ENCODE measurements at places on chromosomes 6 and 20.
A peak's percentile ranks its signal among the peaks of the same experiment; 100 is the strongest.

DNA sequence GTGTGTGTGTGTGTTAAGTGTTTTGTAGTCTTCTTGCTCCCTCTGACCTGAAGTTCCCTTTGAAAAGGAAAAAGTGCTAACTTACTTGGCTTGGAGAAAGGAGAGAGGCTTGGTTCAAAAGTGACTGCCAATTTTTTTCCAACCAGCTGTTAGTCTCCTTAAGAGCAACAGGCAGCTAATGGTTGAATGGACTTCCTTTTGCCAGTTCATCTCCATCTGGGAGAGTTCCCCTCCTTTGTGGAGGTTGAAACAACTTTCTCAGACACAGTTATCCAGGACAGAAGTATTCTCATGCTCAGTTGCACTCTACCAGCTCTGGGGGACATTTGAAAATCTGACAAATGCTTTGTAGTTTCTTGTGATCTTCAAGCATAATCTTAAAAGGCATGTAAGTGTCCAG lies 4.5 kb downstream of the RIPOR2 start:
- DNase-seq, result peak; percentile 55

DNA sequence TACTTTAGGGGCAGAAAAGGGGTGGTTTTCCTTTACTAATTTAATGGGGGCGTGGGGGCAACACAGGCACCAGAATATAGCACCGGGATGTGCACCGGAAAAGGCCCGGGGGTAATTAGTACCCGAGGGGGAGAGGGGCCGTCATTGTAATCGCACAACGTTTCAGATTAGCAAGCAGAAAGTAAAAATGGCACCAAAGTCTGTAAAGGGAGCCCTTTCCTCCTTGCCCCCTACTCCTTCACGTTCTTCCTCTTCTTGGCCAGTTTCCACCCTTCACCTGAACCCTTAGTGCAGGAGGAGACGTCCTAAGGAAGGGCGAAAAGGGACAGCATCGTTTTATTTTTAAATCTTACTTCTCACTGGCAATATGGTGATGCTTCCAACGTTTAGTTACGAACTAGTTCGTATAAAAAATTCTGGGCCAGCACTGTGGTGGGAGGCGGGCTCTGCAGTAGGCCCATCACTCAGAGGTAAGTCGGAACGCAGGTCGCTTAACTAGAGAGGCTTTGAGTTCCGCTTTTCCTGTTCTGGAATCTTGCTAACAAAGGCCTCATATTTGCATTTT lies 742 bp upstream of the CEP85L start:
- no peak for DNase-seq

- DNase-seq, result peak; percentile 27
Measured at GRCh38 chr6:111818539-111819226, 54.6 kb downstream of the FYN start.

DNA sequence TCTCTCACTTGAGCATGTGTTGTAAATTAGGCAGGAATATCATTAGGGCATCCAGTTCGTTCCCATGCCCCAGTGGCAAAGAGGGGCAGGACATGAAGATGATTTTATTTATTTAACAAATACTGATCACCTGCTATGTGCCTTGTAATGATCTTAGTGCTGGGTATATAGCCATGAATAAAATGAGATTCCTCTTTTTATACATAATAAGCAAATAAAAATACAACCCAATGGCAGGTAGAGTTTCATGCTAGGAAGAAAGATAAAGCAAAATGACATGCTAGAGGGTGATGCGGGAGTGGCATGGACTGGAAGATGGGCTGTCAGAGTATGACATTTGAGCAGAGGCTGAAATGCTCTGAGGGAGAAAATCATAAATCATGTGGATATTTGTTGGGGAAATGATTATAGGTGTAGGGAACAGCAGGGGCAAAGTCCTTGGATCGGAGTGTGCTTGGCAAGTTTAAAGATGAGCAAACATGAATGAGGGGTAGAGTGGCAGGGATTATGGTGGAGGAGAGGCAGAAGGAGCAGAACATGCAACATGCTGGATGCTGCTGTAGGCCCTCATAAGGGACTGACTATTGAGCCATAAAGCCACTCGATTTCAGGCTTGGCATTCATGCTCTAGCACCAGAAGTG lies 342.1 kb downstream of the PLCB1 start:
- no peak for DNase-seq

- DNase-seq, result no peak
Measured at GRCh38 chr6:38593409-38593808, 46.3 kb downstream of the BTBD9 start.

All from astrocyte (in vitro differentiated cells and primary cell).